Renal cortex interstitium (tissue), 15 donors: ENCODE measurements at places on chromosomes 4 and X.
A peak's percentile ranks its signal among the peaks of the same experiment; 100 is the strongest.

GRCh38 chr4:11602606-11603340 is 174.1 kb upstream of the HS3ST1 start:
- DNase-seq = no peak

DNA sequence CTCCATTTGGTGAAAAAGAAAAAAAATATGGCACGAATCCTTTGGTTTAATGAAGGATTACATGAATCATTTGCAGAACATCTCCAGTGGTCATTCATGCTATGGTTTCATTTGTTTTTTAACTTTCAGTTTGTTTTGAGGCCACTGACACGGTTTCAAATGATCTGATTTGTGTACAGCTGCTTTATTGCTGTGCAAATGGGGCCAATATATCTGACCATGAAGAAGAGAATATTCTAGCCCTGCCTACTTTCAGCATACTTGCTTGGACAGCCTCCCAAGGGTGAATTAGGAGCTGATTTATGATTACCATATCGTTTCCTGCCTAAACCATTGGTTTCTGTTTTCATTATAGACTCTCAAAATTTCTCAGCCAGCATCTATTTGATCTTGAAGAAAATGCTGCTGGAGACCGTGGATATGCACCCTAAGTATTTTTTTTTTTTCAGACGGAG is 30.7 kb downstream of the SPARCL1 start:
- peak; percentile 42 for DNase-seq

DNA sequence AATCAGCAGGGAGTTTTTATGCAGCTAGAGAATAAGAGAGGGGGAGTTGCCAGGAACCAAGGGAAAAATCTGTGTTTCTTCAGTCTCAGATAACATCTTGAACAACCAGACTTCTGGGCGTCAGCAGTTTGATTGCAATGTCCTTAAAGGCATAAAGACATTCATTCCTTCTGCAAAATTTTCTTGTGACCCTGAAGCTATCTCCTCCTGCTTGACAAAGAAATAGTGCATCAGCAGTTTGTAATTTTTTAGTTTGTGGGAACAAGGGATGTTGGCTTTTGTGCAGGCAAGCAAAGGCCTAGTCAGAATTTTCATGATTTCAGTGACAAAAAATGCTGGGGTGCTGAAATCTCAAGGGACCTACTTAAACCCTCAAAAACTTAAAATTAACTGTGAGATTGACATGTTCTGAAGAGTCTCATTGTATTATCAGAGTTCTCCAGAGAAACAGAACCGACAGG is 125.8 kb upstream of the UNC5C start:
- no peak for DNase-seq

- no peak for DNase-seq
Observed at GRCh38 chr4:184397516-184398163, 76.7 kb downstream of the IRF2 start.

DNA sequence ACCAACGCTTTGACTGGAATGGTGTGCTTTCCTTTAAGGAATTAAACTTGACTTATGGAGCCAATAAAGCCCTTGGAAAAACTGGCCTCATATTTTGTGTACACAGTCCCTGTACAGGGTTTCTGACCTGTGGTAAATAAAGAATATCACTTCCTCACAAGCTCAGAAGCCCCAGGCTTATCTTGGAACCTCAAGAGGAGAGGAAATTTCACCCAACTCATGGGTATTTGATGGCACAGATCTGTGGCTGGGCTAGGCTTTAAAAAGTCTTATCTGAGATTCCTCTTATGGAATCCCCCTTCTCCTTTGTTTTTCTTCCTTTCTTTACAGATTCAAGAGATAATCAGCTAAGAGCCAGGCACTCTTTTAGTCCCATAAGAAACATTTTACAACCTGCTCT is 89.3 kb upstream of the USP38 start:
- no peak for DNase-seq

DNA sequence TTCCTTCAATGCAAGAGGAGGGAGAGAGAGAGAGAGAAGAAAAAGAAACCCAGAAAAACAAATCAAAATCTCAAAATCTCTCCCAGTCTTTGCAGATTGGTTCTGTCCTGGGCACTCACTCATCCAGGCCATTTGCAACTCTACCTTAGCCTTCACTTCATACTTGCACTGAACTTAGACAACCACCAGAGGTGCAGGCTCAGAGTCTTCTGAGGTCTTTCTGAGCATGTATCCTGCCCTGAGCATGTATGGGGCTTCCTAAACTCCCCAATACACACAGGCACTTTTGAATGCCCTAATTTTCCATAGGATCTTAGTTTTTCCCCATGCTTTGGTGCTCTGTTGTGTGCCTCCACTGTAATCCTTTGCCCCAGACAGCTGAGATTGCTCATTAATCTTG is 2.9 kb downstream of the CFI start:
- no peak for DNase-seq

DNA sequence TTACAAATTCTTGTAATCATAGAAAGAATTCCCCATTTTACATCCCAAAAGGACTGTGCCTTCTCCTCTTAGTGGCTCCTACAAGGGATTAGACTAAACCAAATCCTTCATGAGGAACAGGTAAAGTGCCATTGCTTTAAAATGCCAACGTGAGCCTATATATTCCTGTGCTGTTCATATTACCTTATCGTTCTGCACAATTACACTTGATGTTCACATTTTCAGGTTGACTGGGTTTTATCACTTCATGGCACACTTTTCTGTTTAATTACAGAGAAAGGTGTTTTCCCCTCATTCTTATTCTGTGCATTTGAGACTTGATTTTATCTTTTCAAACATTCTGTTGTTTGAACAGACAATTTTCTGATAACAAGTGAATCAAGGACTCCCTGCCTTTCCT is 645.6 kb upstream of the FTHL17 start:
- peak; percentile 2 for DNase-seq

DNA sequence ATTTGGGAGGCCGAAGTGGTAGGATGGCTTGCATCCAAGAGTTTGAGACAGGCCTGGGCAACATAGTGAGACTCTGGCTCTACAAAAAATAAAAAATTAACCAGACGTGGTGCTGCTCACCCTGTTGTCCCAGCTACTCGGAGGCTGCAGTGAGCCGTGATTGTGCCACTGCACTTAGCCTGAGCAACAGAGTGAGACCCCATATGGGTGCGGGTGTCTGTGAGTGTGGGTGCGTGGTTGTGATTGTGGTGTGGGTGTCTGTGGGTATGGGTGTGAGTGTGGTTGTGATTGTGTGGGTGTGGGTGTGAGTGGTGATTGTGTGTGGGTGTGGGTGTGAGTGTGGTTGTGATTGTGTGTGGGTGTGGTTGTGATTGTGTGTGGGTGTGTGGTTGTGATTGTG is 114.6 kb downstream of the UBE2K start:
- DNase-seq = no peak

DNA sequence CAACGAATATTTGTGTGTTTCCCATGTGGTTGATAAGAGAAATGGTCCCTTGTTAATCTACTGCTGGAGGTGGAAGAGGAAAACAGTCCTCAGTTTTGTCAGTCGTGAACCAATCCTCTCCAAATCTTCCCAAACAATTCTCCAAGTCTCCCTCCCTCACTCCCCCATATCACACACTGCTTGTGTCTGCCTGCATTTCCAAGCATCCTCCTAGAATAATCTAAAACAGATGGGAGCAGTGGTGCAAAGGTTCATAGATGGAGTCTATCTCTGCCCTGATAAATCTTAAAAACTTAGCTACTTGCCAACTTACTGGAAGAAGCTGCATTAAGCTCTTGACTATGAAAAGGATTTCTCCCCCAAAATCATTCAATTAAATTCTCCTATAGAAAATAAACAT is 43.7 kb upstream of the SH3KBP1 start:
- DNase-seq = no peak

GRCh38 chr4:142322996-142323395 is 523.1 kb downstream of the INPP4B start:
- DNase-seq = no peak

DNA sequence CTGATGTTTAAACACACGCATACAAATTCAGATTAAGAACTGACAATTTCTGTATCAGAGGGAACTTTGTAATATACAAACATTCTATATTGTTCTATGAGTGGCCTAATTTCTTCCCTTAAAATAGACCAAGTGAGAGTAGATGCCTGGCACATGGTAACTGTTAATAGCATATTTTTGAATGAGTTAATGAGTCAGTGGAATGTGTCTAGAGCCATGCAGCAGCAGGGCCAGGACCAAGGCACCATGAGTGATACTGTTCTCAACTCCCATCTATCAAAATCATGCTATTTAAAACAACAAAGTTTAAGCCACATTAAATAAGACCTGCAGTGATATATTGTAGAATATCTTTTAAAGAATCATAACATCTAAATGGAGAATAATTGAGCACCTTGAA is 98.3 kb downstream of the ARHGAP24 start:
- no peak for DNase-seq

- DNase-seq = no peak
Observed at GRCh38 chr4:75973766-75974165, 17.0 kb downstream of the SDAD1 start.

DNA sequence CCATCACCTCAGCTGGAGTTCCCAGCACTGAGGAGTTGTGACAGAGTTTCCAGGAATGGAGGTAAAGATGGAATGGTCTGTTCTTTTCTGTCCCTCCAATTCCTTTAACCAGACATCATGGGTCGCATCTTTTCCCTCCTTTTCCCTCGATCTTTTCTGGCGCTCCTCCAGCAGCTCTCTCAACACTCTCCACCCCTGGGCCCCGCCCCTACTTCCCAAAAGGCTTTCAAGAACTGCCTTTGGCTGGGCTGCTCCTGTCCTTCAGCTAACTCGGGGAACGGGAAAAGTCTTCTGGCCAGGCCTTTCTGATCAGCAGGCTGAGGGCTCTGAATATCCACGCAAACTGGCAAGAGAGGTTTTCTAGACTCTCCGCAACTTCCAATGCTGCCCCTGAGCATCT is 34.0 kb downstream of the UTP14A start:
- DNase-seq = no peak

- DNase-seq = no peak
Observed at GRCh38 chr4:155377276-155377675, 511 bp upstream of the MAP9 start.

- DNase-seq = no peak
Observed at GRCh38 chr4:102438396-102439235, 62.5 kb upstream of the NFKB1 start.

GRCh38 chr4:78971776-78972175 is 32.5 kb upstream of the PAQR3 start:
- no peak for DNase-seq

- no peak for DNase-seq
Observed at GRCh38 chrX:153583433-153583832, 15.5 kb downstream of the CCNQ start.

GRCh38 chr4:91997045-91997444 is 306.7 kb upstream of the GRID2 start:
- no peak for DNase-seq

DNA sequence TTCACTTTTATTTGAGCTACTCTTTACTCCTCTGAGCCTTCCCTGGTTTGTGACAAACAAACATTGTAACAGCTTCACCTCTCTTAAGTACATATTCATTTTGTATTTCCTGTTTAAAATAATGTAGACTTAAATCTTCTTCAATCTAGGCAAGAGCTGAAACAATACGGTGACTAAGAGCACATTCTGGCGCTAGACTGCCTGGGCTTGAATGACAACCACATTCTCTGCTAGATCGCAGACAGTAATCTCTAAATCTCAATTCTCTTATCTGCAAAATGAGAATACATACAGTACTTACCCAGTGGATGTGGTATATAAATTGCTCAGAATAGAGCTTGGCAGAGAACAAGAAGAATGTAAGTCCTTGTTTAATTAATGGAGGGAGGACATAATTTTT is 144.8 kb downstream of the ARAP2 start:
- DNase-seq = no peak

DNA sequence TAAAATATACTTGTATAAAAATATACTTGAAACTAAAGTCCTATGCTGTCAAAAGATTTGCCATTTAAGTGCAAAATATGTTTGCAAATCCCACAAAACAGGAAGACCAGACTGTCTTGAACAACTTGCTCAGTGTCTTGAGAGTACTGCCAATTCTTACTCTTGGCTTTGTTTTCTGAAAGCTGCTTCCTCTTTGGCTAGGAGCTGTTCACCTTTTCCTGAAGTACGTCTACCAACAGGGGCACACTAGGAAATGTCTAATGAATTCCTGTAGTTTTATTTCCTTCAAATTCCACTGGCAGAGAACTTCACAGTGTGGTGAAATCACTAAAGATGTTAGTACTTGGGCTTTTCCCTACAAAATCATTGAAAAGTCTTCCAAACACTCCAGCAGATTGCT is 46.4 kb upstream of the ABCG2 start:
- DNase-seq = no peak

GRCh38 chr4:113293674-113294073 is 244.2 kb downstream of the ANK2 start:
- DNase-seq = no peak
